Mucosa of gallbladder (tissue), 1 donor: ENCODE measurements at places on chromosomes 3 and 15. TPM values are rescaled to one million over a fixed set of nuclear protein-coding genes. Genes with fewer than 3 reads are reported as not detected.

GRCh38 chr15:67922971-67923945 is 83.4 kb upstream of the RNU6-1 start:
- DNase-seq: no peak

DNA sequence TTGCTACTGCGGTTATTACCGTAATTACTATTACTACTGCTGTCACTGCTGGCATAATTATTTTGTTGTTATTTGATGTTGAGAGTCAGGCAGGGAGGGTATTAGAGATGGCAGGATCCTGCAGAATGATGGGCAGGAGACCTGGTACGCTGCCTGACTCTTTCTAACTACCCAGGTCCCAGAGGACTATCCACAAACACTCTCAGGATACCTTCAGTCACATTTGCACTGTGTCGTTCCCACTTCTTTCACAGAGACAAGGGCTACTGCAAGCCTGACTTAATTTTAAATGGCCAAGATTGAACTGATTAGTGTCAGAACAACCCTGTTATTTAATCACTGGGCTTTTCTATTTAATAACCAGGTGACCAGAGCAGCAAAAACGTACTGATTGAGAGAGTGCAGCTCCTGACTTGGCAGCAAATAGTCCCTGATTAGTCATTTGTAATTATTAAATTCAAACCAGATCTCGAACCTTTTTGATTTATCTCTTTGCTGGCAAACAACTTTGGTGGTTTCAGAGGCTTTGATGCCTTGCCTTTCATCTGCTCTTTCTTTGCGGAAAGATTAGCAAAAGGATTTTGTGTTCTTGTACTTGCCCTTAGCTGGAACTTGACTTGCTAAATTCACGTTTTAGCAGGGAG is 88.8 kb upstream of the ARHGEF3 start:
- DNase-seq: no peak

GRCh38 chr15:60895986-60896385 is 333.1 kb downstream of the RORA start:
- DNase-seq: no peak

DNA sequence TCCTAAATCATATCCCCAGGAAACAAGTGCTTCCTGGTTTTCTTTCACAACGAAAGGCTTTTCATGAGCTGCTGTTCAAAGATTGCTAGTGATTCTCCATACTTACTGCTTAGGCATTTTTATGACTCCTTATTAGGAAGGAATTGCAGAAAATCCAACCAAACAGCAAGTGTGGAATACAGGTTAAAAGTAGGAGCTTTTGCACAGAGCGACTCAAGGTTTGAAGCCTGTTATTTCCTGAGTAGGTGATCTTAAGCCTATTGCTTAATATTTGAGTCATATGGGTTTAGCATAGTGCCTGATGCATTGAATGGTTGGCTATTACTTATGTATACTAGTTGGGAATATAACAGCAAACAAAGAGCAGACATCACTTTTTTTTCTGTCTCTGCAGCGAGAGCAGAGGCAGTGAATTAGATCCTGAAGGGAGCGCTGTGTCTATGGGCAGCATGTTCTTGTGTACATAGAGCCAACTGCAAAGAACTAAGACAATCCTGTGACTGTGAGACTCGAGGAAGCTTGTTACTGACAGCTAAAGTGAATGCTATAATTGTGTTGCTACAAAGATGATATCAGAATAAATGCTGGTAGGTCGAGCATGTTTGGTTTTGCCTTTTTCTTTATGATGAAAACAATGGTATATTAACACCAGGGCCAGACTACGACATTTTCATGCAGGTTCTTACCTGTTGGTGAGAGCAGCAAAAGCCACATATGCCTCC is 6.3 kb downstream of the TM4SF1 start:
- no peak for DNase-seq

- DNase-seq: no peak
These were observed 49.9 kb upstream of the DPPA4 start for GRCh38 chr3:109387201-109387600.

- DNase-seq: no peak
These were observed 230.0 kb downstream of the XXYLT1 start for GRCh38 chr3:195040773-195041520.

- DNase-seq: no peak
These were observed 205.9 kb upstream of the LINGO1 start for GRCh38 chr15:77838595-77838994.

- DNase-seq: no peak
These were observed 11.6 kb upstream of the RPL29 start for GRCh38 chr3:52007291-52007690.

DNA sequence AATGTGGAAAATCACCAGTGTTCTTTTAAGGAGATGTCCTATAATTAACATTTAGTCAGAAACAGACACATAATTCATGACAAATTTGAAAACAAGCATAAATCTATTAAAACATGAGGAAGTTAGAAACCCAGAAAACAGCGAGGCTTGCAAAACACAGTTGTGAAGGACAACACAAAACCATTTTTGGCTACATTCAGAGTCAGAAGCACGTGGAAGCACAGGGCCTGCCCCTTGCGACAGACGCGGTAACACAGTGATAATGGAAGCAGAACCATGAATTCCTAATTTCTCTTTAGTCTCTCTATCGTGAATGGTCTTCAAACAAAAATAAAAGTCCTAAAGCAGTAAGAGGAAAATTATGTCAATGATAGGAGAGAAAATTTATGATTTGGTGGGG is 12.2 kb downstream of the NCEH1 start:
- peak; percentile 18 for DNase-seq

DNA sequence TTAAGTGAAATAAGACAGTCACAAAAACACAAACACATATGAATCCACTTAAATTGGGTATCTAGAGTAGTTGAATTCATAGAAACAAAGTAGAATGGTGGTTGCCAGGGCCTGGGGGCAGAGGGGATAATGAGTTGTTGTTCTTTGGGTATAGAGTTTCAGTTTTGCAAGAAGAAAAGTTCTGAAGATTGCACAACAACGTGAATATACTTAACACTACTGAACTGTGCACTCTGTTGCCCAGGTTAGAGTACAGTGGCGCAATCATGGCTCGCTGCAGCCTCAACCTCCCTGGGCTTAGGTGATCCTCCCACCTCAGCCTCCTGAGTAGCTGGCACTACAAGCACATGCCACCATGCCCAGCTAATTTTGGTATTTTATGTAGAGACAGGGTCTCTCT is 14.9 kb downstream of the GRAMD2A start:
- DNase-seq: no peak

DNA sequence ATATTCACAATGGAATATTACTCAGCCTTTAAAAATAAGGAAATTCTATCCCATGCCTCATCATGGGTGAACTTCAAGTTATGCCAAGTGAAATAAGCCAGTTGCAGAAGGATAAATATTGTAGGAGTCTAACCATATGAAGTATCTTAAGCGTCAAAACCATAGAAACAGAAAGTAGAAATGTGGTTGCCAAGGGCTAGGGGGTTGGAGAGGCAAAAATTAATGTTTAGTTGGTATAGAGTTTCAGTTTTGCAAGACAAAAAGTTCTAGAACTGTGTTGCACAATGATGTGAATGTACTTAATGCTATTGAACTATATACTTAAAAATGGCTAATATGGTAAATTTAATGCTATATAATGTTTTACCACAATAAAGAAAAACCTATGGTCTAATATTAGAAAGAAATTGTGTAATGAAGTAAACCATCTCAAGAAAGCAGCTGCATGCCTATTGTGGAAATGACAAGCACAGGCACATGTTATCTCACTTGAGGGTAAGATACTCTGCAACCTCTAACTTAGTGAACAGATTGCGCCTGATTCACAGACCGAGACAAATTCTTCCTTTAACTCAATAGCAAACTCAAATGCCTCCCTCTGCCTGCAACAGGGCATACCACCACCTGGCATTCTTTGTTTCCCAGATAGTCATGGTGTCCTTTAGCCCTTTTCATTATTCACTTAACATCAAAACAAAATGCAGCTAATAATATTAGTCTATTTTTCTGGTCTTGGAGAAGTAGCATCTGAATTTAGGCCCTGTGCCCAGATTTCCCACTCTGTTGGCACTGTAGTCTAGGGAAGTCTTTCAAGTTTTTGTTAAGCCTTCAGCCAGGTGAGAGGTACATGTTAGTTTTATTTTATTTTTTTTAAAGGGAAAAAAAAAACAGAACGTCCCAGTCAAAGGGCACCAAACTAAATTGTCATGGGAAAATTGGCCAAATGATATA is 80.2 kb upstream of the ACP3 start:
- DNase-seq: no peak

- DNase-seq: no peak
These were observed 580.9 kb downstream of the EDEM1 start for GRCh38 chr3:5768281-5768945.

- peak; percentile 45 for DNase-seq
These were observed 89.5 kb upstream of the CHD2 start for GRCh38 chr15:92810418-92811138.

GRCh38 chr15:25179673-25180511 is 225.1 kb downstream of the SNRPN start:
- no peak for DNase-seq

GRCh38 chr3:42375121-42375800 is 35.1 kb downstream of the LYZL4 start:
- DNase-seq: no peak

The GOLGA8F gene
- total RNA-seq: not detected

The ENTPD3 gene
- total RNA-seq: 0.86 TPM

The LARP6 gene
- 23.5 TPM for total RNA-seq

The EXD1 gene
- 0.12 TPM for total RNA-seq

The LRRC3B gene
- total RNA-seq: 0.37 TPM

The SLC7A14 gene
- total RNA-seq: 0.32 TPM

The TOP2B gene
- total RNA-seq: 91.7 TPM

The C3orf49 gene
- not detected for total RNA-seq
